ENCODE measurements at places on chromosomes 16 and 17.
A peak's percentile ranks its signal among the peaks of the same experiment; 100 is the strongest.

DNA sequence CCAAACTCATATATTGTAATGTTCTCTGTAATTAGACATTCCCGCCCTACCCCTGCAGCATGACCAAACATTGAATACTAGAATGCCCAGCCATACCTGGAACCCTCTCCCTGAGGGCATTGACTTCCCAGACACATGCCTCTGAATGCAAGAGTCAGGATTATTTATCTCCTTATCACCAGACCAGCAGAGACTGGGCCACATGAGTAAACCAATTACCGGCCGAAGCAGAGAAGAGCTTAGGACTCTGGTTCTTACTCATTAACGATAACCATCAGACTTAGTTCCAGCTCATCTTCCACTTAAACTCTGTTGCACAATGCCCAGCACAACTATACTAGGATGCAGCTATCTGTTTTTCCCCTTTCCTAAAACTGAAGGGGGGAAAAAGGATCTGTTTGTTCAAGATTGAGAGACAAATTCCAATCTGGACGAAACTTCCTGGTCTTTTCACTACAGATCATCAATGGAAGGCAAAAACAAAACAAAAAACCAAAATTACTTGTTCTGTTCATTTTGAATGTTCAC lies 88.2 kb upstream of the CORO6 start:
- peak; percentile 72 for DNase-seq

- no peak for DNase-seq
Measured at GRCh38 chr17:82118815-82119380, 20.9 kb upstream of the FASN start.

- DNase-seq, result no peak
Measured at GRCh38 chr16:53900667-53901066, 196.7 kb downstream of the FTO start.

DNA sequence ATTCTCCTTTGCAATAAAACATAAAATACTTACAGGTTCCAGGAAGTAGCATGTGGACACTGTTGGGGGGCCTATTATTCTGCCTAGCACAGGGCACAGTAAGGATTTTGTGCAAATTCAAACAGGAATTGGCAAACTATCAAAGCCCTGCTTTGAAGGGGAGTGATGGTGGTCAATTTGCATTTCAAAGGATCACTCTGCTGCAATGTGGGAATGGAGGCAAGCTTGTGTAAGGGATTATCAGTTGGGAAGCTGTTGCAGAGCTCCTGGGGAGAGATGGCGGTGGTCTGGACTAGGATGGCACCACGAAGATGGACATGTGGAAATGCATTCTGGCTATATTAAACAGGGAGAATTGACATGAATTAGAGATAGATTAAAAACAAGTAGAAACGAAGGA lies 990.7 kb upstream of the RBFOX1 start:
- DNase-seq, result no peak

DNA sequence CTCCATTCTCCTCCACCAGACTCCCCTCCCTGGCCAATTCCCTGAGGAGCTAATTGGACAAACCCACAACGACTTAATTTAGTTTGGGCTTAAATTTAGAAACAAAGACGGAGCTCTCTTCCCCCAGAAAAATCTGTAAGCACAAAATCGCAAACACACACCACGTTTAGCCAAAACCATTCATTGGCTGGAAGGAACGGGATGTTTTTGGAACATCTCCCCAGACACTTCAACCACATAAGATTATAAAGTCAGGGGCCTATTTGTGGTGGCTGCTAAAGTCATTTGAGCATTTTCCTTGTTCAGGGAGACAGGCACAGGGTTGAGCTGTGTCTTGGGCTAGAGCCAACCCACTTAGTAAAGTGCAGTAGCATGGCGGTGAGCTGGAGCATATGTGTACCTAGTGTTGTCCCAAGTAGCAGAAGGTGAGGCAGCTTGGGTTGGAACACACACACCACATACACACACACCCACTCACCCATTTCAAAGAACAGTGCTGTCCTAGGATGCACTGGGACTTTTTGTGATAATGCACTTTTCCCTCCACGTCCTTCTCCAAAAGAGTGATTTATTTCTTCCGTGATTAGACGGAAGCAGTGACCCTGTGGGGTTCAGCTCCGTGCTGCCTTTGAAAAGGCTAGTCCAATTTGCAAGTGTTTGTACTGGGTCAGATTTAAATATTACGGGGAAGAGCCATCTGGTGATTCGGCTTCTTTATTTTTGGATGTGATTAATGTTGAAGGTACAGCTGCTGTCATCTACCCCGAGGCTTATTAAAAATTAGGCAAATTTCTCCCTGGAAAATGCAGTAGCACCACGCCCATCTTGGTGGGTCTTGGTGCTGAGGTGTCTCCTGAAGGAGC lies 32.2 kb downstream of the ELAC2 start:
- no peak for DNase-seq

DNA sequence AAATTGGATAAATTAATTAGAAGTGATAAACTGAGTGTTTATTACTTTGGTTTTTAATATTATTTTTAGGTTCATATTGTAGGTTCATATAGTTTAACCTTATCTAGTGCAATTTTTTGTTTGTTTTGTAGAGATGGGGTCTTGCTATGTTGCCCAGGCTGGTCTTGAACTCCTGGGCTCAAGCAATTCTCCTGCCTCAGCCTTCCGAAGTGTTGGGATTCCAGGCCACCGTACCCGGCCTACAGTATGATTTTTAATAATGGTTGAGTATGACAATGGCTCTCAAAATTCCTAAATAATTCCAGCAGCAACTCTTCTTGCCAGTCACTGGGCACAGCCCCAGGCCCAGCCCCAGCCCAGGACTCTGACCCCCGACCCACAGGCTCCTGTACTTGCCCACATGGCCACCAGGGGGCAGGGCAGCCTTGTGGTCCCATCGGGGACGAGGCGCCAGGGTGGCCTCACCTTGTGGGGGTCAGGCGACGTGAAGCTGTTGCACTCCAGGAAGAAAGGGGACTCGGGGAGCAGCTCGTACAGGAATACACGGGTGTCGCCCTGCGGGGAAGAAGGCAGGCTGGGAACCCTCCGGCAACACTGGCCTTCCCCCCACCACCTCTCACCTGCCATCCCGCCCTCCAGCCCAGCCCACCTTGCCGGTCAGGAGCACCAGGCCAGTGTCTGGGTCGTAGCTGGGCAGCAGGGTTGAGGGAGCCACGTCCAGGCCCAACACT lies 7.9 kb upstream of the PAM16 start:
- peak; percentile 31 for DNase-seq

- DNase-seq, result no peak
Measured at GRCh38 chr16:13332713-13333255, 431.4 kb downstream of the SHISA9 start.

DNA sequence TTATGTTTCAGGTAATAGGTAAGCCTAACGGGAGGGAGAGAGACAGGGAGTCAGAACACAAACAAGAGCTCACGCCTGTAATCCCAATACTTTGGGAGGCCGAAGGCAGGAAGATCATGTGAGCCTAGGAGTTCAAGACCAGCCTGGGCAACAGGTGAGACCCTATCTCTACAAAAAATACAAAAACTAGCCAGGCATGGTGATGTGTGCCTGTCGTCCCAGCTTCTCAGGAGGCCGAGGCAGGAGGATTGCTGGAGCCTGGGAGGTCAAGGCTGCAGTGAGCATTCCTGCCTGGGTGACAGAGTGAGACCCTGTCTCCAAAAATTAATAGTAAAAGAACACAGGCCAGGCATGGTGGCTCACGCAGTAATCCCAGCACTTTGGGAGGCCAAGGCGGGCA lies 27.4 kb downstream of the YWHAE start:
- no peak for DNase-seq

GRCh38 chr16:75305364-75306098 lies 54.1 kb upstream of the BCAR1 start:
- DNase-seq, result peak; percentile 85

GRCh38 chr16:53147500-53148065 lies 92.8 kb downstream of the CHD9 start:
- no peak for DNase-seq

- no peak for DNase-seq
Measured at GRCh38 chr17:63277629-63278028, 168.5 kb downstream of the CYB561 start.

DNA sequence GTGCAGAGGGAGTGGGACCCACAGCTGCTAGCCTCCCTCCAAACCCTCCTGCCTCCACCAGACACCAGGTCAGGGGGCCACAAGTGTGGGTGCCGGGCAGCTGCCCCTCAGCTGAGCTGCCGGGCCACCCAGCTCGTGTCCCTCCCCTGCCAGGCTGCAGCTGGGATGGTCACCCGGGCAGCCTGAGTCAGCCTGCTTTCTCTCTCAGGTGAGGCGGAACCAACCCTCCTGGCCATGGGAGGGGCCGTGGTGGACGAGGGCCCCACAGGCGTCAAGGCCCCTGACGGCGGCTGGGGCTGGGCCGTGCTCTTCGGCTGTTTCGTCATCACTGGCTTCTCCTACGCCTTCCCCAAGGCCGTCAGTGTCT lies 6.9 kb downstream of the SLC16A3 start:
- DNase-seq, result no peak

- DNase-seq, result no peak
Measured at GRCh38 chr17:61498042-61498994, 46.1 kb downstream of the TBX4 start.

DNA sequence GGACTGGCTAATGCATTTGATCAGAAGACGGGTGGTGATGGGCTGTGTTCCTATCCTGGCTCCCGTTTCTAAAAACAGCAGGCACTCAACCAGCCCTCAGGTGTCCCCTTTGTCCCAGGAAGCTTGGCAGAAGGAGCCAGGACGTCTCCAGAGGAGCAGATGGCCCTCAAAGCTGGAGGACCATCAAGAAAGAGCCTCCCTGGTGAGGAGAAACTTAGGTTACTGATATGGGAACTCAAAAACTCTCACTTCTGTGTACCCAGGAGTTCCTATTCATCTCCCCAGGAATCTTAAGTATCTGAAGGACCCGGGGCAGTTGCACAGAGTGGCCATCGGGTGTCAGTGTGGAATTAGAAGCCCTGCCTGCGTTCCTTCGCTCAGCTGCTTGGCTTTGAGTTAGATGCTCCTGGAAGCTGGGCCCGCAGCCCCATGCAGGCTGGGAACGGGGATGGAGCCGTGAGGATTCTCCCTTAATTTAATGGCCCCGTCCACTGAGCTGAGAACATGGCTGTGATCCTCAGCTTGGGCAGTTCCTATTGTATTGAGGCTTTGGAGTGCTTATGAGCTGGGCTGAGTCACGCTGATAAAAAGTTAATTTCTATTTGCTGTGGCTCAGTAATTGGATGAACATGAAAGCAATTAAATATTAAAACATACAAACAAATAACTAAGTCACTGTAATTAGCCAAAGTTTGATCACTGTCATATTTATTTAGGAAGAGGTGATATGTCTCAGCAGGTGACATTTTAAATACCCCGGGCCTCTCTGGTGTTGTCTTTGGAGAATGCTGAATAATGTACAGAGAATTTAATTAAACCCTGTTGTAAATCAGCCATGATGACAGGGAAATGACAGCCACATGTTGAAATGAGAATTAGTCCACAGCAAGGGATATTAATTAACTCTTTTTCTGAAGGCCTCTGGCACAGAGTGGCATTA lies 402.1 kb downstream of the SEC14L1 start:
- DNase-seq, result peak; percentile 67

GRCh38 chr16:20763461-20764232 lies at the start of gene ACSM3:
Gene ACSM3, plus strand, starts transcription at chr16:20764014. Its CDS starts 6,021 bp downstream, at chr16:20770035.
- no peak for DNase-seq

DNA sequence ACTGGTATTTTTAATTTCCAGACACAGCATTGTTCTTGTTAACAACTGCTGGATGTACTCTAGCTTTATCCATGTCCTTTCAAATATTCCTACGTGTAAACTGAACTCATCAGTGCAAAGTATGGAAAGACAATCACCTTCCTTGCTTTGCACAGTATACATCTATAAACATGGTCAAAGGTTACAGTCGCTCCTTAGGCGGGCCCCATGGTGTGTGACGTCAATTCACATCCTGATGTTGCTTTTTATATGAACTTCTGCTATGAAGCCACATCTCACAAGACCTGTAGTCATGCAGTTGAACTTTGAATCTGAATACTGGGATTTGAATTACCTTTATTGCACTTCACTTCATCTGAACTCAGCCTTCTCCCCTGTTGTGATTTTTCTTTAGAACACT lies 447.6 kb upstream of the PSMD7 start:
- no peak for DNase-seq

- peak; percentile 46 for DNase-seq
Measured at GRCh38 chr17:6473128-6473767, 29.0 kb downstream of the PIMREG start.

DNA sequence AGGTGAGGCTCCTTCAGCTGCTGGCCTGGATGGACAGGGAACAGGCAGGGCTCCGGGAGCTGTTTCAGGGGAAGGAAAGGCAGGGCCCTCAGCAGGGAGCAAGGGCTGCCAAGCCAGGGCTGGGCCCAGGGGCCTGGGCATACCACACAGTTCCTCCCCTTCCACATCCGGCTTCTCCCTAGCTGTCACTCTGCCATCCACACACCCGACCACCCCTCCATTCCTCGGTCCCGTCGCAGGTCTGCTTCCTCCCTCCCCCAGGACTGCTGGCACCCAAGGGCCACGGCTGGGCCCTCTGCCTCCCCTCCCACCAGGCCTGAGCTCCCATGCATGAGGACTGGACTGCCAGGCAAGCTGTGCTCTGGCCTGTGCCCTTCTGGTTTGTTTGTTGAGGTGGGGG lies 24.0 kb downstream of the CDIP1 start:
- DNase-seq, result no peak

DNA sequence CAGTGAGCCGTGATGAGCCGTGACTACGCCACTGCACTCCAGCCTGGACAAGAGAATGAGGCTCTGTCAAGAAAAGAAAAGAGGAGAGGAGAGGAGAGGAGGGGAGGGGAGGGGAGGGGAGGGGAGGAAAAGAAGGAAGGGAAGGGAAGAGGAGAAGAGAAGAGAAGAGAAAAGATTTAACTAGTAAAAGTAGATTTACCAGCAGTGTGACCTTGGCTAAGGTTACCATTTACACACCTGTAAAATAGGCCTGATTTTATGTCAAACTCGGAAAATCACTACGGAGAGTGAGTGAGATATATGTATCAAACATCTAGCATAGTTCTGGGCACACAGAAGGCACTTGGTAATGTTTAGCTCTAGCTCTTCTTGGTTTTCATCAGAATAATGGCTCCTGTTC lies 109.2 kb downstream of the LYRM1 start:
- DNase-seq, result no peak

DNA sequence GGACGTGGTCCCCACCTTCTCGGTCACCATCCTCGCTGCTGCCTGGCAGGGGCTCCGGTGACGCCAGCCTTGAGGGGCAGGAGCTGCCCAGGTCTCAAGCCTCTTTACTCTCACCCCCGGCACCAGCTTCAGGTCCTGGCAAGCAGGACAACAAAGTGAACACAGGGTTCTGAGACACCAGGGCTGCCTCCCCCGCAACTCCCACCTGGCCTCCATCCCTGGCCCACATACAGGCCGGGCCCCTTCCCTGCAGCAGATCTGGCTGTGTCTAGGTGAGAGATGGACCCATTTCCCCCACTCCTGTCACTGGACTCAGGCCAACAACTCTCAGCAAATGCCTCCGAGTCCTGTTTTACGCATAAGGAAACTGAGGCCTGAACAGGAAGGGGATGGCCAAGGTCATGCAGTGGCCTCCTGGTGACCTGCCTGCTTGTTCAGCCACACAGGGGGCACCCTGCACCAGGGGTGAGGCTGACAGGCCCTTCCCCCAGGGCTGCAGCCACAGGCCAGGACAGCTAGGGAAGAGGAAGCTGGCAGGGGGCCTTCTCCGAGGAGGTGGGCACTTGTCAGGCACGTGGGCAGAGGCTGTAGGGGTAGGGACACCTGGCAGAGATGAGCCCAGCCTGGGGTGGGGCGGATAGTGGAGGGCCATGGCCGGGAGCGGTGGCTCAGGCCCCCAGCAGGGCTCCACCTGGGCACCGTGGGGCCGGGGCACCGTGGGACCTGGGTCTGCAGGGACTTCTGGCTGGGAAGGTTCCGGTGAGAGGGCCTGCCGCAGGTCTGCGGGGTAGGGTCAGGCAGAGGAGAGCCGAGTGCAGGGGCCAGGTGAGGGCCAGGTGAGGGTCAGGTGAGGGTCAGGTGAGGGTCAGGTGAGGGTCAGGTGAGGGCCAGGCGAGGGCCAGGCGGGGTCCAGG lies 46.7 kb upstream of the PVALEF start:
- no peak for DNase-seq
